ENCODE measurements at places on chromosomes 7 and 10. TPM values are rescaled to one million over a fixed set of nuclear protein-coding genes. Genes with fewer than 3 reads are reported as not detected.

DNA sequence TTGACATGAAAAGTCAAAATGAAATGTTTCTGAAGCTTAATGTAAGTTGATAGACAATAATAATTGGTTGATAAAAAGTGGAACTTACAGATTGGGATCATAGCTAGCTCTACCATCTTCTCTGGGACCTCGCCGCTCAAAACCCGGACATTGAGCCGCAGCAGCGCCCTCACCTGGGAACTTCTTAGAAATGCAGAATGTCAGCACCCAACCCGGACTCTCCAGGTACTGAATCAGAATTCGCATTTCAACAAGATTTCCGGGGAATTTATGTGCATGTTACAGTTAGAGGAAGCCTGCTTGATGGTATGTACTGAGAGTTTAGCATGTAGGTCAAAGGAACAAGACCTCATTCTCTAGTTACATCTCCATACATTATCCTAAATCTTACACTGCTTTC, 36.7 kb upstream of the ABLIM1 start:
- no peak for DNase-seq

DNA sequence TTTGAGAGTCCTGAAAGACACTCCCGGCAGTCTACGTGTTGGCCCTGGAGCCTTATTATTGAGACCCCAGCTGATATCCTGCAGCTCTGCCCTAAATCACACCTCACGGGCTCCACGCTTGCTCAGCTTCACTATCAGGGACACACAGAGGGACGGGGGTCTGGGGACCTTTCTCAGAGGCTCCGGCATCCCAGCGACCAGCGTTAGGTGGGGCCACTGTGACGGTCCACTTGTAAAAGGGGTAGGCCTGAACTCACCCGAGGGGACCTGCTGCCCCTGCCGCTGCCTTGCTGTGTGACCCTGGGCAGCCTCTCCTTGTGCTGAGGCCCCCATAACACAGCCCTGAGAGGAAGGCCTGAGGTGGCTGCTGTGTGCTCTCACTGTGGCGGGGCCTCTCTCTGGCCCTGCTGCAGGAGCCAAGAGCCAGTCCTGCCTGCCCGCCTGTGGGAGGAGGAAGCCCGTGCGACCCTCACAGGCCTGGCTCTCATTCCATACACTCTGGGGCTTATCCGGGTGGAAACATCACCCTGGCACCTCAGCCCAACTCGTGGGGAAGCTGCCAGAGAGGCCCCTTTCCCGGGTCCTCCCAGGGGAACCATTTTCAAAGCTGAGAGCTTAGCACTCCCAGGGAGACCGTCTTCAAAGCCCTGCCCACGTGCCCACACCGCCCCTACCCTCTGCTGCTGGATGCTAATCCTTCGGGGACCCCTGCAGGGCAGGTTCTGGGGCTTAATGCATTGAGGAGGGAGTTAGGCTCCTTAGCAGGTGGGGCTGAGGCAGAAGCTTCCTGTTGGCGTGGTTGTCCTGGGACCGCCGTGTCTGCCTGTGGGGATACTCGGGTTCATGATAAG, 21.7 kb downstream of the AQP1 start:
- DNase-seq: no peak

DNA sequence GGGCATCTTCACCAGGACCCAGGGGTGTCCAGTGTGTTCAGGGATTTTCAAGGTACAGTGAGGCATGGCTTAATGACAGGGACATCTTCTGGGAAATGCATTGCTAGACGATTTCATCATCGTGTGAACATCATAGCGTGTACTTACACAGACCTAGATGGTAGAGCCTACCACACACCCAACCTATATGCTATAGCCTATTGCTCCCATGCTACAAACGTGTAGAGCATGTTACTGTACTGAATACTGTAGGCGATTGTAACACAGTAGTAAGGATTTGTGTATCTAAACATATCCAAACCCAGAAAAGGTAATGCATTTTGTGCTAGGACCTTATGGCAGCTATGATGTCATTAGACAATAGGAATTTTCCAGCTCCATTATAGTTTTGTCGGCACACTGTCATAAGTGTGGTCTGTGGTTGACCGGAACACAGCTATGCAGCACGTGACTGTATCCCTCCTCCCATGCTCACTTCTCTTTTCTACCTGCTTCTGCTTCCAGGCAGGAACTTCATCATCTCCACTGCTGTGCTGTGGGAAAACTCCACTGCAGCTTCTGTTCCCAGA, 416.2 kb upstream of the NFE2L3 start:
- DNase-seq: no peak

GRCh38 chr10:97827702-97828291, 21.8 kb upstream of the GOLGA7B start:
- peak; percentile 42 for DNase-seq

DNA sequence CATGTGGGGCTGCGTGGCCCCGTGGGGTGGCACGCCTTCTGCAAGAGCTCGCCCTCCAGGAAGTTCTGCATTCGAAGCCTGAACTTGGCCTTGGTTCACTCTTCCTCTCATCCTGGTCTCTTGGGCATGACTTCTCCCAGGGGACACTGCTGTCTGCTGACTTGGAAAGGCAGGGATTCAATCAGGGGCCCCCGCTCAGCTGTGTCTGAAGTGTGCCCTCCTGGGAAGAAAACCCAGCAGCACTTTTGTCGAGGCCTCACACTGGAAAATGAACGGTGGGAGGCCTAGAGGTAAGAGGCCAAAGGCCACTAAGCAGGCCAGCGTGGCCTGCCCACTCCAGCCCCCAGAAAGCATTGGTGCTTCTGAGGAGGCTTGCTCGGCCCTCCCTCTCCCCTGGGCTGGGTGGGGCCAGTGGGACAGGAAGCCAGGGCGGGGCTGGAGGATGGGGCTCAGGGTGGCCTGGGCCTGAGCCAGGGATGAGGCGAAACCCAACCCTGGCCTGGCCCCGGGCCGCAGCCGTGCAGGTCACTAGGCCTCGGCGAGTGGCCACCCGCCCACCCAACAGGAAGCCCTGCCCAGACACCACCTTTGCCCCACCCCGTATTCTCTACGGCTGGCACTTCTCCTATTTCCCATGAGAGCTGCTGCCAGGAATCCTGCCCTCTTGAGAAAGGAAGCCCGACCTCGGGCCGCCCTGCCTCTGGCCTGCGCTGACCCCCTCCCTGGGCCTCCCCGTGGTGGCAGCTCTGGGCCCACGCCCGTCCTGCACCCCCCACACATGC, 81.1 kb downstream of the ZMIZ1 start:
- no peak for DNase-seq

- no peak for DNase-seq
These were observed 187.9 kb upstream of the KMT2E start for GRCh38 chr7:104826135-104826534.

DNA sequence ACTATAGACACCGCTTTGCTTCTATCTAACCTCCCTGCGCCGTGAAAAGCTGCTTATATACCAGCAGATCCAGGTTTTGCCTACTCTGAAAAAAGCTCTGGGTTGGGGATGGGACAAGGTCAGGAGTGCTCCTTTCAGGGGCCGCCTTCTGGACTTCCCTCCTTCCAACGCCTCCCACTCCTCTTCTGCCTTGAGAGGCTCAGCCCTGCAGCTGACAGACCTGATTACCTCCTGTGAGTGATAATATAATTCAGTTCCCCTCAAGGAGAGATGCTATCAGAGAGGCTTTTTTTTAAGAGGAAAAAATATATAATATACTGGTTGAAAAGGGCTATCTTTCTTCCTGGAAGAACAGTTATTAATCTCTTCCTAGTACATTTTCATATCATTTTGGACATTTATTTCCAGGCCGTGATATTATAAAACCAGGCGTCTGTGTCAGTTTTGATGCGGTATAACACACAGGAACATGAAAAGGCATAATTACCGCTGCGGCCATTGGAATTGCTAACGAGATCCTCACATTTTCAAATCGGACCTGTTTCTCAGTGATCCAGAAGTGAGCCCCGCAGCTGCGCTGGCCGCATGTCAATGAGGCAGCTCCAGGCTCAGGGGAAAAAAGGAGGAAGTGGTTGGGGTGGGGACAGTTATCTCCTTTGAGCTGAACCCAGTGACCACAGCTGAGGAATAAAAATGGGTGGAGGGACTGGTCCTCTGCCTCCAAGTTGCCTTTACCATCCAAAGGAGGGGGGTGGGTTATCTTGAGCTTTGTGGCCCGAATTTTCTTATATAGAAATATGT, 457.1 kb downstream of the TYW1 start:
- no peak for DNase-seq

GRCh38 chr10:34575882-34576281, 239.2 kb downstream of the PARD3 start:
- no peak for DNase-seq

GRCh38 chr10:27742195-27743011, 3.2 kb downstream of the MKX start:
- no peak for DNase-seq

GRCh38 chr7:17444673-17445072, 146.2 kb downstream of the AHR start:
- no peak for DNase-seq

DNA sequence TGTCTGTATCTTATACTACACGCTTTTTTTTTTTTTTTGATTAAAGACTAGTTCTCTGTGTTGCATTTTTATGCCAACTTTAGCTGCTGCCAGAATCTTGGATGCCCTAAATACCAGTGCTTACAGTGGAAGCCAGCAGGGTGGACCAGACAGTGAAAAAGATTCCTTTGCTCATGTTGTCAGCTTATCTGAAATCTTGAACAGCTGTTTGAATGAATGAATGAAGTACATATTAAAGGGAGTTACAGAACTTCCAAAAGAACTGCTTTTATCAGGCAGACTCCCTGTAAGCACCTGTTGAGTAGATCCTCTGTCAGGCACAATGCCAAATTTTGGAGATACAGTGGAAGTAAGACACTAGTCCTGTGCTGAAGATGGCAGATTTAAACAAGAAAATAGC, 184.9 kb downstream of the PPP1R9A start:
- no peak for DNase-seq

DNA sequence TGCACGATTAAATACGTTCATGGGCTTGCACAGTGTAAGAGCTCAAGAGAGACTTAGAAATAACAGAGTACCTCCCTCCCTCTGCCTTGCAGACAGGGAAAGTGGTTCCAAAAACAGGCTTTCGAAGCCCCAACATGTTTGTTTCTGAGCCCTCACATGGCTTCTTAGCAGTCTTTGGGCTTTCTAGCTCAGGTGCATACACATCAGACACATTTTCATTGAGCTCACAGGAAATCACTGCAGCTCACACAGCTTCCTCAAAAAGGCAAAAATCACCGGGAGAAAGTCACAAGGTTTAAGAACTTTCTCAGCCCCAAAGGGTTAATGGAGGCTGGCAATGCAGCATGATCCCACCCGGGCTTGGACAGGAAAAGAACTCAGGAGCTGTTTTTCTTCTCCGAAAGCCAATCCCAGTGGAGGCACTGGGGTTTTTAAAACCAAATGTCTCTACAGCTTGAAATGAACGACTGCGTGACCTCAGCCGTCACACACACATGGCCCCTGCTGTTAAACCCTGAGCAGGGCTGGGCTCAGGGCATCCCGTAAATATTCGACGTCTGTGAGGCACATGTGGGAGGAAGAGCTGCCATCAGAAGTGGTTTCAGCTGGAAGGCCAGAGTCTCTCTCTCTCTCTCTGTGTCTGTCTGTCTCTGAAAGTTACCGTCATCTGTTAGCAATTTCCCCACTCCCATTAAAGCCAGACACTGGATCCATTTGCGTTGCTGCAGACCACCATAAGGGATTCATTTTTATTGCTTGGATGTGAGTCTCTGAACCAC, 69.7 kb downstream of the CALML3 start:
- DNase-seq: no peak

The SCRN1 gene
- 78.2 TPM for total RNA-seq

The COL13A1 gene
- 11.4 TPM for total RNA-seq

The FRMD4A gene
- 75.4 TPM for total RNA-seq

Data from spinal cord (tissue), 10 donors.